EH (cell line): ENCODE measurements at places on chromosomes 5 and 9.

GRCh38 chr5:62284946-62285891 is 20.8 kb upstream of the KIF2A start:
- no peak for DNase-seq

DNA sequence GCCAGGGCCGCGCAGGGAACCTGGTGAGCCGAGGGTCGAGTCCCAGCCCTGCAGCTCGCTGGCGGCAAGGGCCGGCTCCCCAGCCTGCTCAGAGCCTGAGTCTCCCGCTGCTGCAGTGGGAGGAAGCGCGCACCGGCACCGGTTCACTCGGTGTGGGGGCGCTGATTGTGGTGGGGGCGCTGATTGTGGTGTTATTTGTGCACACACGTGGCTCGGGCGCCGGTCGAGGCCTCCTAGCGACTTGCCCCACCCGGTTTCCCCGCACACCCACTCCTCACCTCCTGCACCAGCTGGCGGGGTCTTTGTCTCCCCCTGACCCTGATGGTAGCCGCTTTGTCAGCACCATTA is 266.7 kb downstream of the NSG2 start:
- DNase-seq = no peak

DNA sequence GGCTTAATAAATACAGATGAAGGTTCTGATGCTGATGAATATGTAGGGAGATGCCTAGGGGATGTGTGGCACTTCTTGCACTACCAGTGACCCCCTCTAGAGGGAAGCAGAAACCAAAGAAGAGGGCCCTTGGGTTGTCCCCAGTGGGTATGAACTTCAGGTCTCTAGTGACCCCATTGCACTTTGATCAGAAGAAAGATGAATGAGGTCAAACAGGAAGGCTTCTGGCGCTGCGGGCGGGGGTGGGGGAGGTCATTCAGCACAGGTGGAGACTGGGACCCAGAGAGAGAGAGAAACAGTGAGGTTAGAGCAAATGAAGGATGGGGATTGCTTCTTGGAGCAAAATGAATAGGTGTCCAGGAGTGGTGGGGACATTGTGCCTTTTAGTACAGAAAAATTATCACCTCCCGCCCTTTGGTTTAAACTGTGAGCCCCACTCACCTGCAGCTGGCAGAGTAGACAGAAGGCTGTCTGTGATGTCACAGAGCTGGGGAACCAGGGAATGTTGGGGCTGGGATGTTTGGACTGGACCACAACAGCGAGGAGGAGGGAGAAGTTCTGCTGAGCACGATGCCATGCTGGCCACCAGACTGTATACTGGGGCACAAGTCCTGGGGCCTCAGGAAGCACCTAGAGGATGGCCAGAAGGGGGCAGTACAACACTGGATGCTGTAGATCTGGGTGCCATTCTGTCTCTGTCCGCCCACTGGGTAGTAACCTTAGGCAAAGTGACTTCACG is at the start of gene TEX48:
TEX48 (minus strand) TSS at position 599 of the 739 bp plus-strand sequence. CDS start 10,469 bp downstream, outside the sequence.
- DNase-seq = peak; percentile 81

- peak; percentile 19 for DNase-seq
Measured at GRCh38 chr5:181242031-181242451, 1.7 kb downstream of the RACK1 start.

GRCh38 chr5:75510417-75510835 is 1.0 kb downstream of the CERT1 start:
- peak; percentile 58 for DNase-seq

DNA sequence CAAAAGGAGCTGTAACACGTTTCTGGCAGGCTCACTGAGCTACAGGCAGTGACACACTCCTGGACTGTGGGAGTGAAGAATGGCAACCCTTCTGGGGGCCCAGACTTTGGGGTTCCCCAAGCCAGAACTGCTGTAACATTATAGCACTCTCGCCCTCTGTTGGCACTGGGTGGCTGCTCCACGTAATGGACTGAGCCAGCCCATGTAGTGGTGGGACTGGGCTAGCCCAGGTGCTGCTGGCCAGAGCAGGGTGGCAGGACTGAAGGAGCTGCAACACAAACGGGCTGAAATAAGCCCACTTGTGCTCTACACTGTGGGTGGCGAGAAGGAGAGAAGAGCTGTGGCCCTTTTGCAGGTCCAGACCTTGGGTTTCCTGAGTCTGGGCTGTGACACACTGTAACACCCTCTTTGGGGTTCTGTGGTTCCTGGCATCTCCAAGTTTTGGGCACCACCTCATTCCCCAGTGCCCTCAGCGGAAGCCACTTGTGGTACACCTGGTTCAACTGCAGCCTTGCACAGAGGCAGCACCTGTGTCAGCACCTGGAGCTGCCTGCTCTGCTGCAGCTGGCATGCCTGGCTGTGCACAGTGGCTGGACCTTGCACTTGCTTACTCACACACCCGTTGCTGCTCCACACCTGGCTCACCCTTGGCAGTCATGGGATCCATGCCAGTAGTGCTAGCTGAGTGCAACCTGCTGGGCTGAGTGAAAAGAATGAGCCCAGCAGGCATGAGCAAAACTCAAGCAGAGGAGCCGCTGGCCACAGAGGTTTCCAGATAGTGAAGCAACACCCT is 95.0 kb upstream of the PRR16 start:
- no peak for DNase-seq

DNA sequence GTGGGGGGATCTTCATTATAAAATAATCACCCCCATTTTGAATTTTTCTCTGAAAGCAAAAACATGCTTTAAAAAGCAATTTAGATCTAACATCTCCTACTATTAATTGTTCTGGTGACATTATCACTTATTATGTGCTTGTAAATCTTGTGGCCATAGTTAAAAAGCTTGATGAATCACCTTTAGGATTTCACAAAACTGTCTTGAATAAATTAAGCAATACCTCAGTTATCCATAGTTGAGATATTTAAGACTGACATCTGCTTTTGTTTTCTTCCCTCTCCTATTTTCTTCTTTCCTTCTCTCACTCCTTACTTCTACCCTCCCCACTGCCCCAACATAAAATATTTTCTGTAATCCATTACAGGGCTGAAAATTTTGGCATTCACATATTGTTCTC is 84.8 kb downstream of the SLC1A3 start:
- DNase-seq = no peak
